ENCODE measurements at places on chromosomes 3 and 15. TPM values are rescaled to one million over a fixed set of nuclear protein-coding genes. Genes with fewer than 3 reads are reported as not detected.
A peak's percentile ranks its signal among the peaks of the same experiment; 100 is the strongest.

- DNase-seq = no peak
Observed at GRCh38 chr3:159237226-159237625, 435.4 kb downstream of the MFSD1 start.

DNA sequence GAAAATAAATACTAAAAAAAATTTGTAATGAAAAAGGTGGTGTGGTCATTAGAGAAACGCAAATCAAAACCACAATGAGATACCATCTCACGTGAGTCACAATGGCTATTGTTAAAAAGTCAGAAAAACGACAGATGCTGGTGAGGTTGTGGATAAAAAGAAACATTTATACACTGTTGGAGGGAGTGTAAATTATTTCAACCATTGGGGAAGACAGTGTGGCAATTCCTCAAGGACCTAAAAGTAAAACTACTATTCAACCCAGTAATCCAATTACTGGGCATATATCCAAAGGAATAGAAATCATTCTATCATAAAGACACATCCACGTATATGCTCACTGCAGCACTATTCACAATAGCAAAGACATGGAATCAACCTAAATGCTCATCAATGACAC, 120.3 kb downstream of the MYO9A start:
- DNase-seq = no peak

GRCh38 chr3:190041333-190042041, 79.2 kb downstream of the P3H2 start:
- DNase-seq = no peak

DNA sequence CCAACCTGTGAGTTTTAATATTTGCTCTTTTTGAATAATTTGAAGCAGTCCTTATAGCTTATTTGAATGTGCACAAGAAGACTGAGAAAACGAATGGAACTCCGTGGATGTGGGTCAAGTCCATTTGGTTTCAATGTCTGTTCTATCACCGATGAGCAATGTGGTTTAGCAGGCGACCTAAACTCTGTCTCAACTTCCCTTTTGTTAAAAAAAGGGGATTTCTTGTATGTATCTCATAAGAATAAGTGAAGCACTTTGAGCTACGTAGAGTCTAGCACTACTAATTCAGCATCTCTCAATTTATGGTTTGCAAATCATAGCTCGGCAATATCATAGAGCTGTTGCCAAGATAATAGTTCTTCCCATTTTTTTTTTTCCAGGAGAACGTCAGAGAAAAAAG, 4.6 kb upstream of the SKIL start:
- no peak for DNase-seq

DNA sequence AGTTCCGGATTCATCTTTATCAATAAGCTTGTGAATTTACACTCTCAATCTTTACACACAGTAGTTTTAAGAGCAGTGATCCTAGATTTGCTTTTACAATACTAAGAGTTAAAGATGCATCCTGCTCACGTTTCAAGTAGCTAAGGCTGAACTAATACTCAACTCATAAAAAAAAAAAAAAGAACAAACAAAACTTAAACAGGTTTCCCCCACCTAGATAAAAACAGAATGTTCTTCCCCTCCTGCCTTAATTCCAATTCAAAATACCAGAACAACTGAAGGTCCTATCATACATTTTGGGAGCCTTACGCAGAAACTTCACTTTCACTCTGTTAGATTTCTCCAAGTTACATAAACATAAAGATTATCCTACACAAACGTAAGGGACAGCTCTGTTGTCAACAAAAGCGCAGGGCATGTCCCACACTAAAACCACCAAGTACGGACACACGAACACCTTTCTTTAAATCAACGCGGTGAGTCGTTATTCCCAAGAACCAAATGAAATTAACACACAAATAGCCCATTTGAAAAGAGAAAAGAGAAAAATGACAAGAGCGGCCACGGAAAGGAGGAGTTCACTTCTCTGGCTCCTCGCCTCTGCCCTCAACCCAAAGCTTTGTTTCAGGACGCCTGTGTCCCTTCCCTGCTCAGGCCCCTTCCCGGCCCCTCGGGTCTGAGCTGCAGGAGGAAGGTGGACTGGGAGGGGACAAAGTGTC, 941 bp downstream of the CBLB start:
- no peak for DNase-seq

Gene MEIS2
- 151 TPM for total RNA-seq

- DNase-seq = peak; percentile 32
Observed at GRCh38 chr3:40097131-40098117, 212.1 kb upstream of the EIF1B start.

Gene CNTN4
- 56.9 TPM for total RNA-seq

DNA sequence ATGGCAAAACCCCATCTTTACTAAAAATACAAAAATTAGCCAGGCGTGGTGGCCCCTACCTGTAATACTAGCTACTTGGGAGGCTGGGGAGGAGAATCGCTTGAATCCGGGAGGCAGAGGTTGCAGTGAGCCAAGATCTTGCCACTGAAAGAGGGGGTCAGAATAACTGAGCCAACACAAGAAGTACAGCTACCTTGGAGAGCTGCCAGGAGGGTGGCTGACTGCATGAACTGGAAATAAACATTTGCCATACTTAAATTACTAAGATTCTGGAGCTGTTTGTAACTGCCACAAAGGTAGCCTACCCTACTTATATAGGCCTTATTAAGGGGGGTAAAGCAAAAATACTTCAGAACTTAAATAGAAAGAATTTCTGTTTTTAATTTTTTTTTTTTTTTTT, 15.4 kb upstream of the PIK3CB start:
- no peak for DNase-seq

Gene ASB7
- total RNA-seq = 21.5 TPM

DNA sequence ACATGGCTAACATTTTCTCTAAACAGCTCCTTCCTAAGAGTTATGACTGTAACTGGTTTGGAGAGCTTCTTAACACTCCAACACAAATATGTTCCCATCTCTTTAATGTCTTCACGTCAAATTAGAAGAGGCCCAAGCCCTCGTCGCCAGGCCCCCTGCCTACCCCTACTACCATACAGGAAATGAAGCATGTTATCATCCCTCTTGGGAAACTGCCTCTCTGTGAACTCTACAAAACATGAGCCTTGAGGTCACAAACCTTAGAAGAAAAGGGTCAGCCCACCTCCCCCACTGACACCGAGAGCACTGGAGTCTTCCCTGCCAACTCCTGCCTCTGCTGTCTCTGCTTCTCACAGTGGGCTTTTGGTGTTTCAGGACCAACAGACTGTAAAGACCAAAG, 243.1 kb upstream of the STT3B start:
- DNase-seq = no peak

GRCh38 chr15:68356778-68357177, 75.2 kb downstream of the ITGA11 start:
- DNase-seq = no peak

Gene DNAH1
- total RNA-seq = 1.6 TPM

Gene EIF5A2
- 9.5 TPM for total RNA-seq

GRCh38 chr3:18424213-18424728, 868 bp downstream of the SATB1 start:
- DNase-seq = no peak

- DNase-seq = no peak
Observed at GRCh38 chr3:49882166-49882565, 12.5 kb upstream of the CAMKV start.

Gene OR5K2
- total RNA-seq = not detected

Gene ZBTB47
- total RNA-seq = 22.1 TPM

DNA sequence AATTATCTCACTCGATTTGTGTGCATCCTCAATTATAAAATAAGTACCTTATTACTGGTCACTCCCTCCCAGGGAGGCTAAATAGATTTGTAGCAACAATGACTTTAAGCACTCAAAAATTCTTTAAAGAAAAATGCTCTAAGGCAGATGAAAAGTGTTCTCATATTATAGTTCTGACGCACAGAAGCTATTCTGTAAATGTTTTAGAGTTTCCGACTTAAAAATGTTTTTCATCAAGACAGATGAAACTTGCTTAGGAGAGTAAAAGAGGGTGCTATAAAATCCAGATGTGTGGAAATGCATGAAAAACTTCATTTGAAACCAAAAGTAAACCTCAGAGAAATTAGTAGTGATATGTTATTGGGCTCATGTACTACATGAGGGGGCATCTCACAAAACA, 398.4 kb upstream of the KCNMB2 start:
- no peak for DNase-seq

DNA sequence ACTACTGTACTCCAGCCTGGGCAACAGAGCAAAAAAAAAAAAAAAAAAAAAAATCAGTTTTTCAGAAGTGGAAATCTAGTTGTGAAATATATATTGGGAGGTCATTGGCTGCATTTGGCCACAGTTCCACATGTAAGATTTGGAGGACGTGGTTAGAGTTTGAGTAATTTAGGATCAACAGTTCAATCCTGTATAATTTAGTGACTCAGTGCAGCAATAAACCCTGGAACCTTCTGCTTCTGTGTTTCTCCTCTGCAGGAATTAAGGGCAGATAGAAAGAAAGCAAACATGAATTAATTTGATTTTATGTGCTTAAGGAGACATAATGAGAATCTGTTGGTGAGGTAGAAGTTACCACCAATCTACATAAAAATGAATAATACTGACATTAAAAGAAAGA, 347.0 kb downstream of the PTPRG start:
- no peak for DNase-seq

Gene HRG
- not detected for total RNA-seq

GRCh38 chr3:99907959-99908544, 90.4 kb downstream of the CMSS1 start:
- DNase-seq = no peak

DNA sequence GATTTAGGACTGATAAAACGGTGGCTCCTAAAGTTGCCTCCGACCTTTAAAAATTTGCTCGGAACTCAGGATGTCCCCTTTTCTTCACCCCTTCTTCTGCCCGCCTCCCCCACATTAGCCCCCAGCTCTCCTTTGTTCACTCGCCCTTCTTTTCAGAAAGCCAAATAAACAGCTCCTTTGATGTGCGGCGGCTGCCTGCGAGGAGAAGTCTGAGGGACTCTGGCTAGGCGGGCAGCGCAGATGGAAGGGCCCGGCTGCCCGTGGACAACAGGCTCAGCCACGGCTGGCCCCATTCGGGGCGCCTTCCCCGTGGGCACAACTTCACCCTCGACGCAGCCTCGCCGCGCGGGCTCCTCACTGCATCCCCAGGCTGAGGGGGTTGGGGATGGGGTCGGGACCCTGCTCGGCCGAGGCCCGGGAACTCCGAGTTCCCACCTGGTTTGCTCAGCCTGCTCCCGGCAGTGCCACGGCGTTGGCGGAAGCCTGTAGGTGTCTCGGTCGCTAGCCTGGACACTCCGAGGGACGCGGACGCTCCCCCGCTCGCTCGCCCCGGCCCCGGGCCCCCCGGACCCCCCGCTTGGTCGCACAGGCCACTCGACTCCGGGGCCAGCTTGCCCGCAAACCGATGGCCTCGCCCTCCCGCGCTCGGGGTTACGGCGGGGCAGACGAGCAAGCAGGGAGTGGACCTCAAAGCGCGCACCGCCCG, 897 bp upstream of the TLE3 start:
- DNase-seq = no peak

Gene CD80
- total RNA-seq = 0.78 TPM

- DNase-seq = no peak
Observed at GRCh38 chr3:49295489-49296058, 18.5 kb upstream of the C3orf62 start.

DNA sequence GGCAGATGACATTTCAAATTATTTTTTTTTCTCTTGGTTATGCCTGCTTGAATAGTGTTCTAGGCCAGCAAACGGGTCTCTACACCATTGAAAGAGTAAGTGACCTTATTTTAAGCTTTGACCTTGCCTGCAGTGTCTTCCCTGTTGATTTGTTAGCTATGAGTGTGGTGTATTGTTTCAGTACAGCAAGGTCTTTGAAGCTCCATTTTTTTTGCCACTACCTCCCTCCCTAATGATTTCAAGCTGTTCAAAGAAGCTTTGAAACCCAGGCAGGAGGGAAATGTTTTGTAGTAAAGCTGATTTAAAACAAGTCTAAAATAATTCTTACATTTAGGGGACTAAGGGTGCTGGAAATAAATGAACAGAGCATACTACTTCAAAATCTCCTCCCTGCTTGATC, 1249.8 kb downstream of the ROBO1 start:
- no peak for DNase-seq

GRCh38 chr3:110393941-110394340, 677.7 kb upstream of the NECTIN3 start:
- DNase-seq = no peak

DNA sequence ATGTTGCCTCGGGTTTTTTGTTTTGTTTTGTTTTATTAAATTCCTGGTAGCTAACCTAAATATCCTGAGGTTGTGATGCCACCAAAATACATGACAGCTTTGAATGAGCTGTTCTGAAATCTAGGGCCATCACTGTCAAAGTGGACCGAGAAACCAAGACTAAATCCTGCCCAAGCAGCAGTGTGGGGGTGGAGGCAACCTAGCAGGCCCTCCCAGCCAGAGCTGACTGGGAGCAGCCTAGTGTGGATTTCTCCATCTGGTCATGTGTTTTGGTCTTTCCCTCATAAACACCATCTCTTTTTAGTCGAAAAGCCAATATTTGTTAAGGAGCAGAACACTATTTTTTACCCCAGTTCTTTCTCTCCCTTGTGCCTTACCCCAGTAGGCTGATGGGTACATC, 52.2 kb downstream of the LARS2 start:
- DNase-seq = no peak

DNA sequence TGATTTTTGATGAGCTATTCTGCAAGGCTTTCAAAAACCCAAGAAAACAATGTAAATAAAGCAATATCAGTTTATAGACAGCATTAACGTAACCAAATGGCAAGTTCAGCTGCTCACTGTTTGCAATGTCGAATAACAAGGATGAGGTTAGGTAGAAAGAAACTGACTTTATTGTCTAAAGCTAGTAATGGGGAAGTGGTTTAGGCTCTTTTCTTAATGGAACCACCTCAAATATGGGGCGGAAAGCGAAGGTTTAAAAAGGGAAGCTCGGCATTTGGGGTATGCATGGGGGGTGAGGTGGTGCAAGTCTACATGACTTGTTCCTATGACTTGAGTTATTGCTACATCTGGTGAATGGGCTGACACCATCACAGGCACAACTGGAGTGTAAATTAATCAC, 1060.2 kb downstream of the NSUN3 start:
- DNase-seq = no peak
